ENCODE measurements at places on chromosomes 3 and 15.

DNA sequence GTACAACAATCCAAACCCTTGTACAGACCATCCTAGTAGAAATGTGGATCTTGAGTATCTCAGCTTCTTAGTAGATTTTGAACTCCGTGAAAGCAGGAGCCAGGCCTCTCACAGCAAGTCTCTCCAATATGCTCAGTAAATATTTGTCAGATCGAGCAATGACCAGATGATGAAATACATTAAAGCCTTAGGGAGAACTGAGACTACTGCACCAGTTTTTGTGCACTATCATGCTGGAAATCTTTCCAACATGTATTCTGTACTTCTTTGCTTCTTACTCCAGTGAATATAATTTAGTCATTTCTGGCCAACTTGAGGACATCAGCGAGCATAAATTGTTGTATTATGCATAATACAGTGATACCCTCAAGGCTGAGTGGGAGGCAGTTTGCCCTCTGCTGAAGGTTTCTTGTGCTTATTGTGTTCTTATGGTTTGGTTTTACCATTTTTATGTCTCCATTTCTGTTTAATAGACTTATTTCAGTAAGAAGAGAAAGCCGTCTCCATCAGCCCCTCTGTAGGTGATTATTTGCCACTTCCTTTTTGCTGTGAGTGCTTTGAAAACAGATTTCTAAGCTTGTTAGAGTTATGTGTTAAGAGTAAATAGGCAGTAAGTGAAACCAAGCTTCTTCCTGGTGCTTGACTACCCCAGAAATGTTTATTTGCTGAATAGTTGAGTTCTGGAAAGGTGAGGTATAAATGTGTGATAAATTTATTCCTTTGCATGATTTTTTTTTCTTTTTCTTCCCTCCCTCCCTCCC lies 147.1 kb downstream of the PGPEP1L start:
- no peak for DNase-seq

DNA sequence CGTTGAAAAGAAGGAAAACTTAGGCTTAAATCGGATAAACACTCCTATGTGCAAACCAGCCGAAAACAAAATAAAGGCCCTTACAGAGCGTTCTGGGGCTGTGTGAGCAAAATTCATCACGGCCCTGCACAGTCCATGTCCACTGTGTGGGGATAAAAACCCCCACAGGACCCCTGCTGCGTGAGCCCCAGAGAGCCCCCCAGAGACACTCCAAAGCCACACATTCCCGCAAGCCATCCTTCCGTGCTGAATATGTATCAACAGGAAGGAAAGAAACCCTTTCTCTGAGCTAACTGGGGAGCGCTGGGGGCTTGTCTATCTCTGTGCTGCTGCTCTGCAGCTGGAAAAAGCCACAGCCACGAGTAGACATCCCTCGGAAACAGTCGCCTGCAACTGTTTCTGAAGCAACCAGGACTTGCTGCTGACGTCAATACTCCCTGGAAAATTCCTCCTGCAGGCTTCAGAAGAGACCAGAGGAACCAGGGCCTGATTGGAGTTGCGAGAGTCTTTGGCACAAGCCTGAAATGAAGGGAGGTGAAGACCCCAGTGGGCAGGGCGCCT lies 72.7 kb downstream of the NUP210 start:
- DNase-seq = no peak

- peak; percentile 39 for DNase-seq
Measured at GRCh38 chr3:22319446-22319845, 568.4 kb upstream of the ZNF385D start.

GRCh38 chr3:57948781-57949242 lies 59.4 kb upstream of the FLNB start:
- no peak for DNase-seq

- DNase-seq = no peak
Measured at GRCh38 chr3:126852511-126852910, 130.4 kb upstream of the PLXNA1 start.

GRCh38 chr15:64149424-64149823 lies 2.1 kb upstream of the SNX22 start:
- no peak for DNase-seq

GRCh38 chr3:40258555-40258954 lies 51.0 kb upstream of the EIF1B start:
- DNase-seq = peak; percentile 56

- DNase-seq = no peak
Measured at GRCh38 chr3:123282461-123282860, 80.7 kb downstream of the SEC22A start.

GRCh38 chr3:45979378-45979777 lies 16.2 kb downstream of the FYCO1 start:
- no peak for DNase-seq

GRCh38 chr3:195133462-195133861 lies 137.5 kb downstream of the XXYLT1 start:
- DNase-seq = no peak

GRCh38 chr3:38842266-38842965 lies 26.4 kb upstream of the SCN10A start:
- DNase-seq = no peak

GRCh38 chr15:47843124-47843663 lies 125.9 kb downstream of the SEMA6D start:
- no peak for DNase-seq

GRCh38 chr15:89647191-89647851 lies 7.9 kb downstream of the KIF7 start:
- DNase-seq = no peak

DNA sequence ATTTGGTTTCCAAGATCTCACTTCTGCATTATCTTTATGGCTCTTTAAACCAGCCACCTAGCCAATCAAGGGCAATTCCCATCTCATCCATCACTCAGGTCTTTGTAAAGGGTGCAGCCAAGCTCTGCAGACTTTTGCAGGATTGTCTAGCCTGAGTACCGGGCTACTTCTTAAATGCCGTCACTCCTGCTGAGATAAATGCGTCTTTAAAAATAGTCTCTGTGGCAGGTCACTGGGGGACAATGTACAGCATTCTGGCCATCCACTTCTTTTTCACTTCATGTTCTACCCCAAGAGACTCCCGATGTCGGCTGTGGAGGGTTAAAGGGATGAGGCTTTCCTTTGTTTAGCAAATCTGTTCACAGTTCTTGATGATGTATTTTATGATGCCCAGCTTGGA lies 194.7 kb downstream of the SV2B start:
- no peak for DNase-seq

DNA sequence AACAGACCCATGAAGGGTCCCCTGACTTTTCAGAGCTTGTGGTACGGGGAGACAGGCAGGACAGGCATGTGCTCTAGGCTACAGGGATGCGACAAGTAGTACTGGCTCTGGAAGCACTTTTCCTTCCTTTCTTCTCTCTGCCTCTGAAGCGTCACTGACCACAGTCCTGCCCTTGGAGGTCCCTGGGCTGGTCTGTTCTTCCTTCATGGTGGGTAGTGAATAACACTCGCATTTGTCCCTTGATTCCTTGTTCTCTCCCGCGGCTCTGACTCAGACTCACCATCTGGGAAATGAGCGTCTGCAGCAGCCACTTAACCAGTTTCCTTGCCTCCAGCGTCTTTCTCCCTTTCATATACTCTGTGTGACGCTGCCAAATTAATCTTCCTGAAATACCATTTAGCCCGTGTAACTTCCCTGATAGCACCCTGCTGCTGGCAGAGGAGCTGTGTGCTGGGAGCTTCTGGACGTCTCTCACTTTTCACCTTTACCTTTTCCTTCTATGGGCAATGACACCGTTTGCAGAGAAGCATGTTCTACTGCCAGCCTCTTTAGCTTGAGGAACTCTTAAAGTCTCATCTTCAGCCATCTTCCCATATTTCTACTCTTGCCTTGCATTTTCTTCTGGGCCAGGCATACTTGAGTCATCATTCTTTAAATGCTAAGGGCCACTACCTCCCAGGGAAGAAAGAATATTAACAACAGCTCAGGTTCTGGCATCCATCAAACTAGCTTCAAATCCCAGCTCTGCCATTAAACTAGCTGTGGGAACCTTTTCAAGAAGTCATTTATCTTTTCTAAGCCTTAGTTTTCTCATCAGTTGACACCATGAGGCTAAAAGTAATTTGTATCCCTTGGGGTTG lies 33.6 kb downstream of the TMEM45A start:
- no peak for DNase-seq

- no peak for DNase-seq
Measured at GRCh38 chr3:59247402-59247841, 197.6 kb upstream of the CFAP20DC start.

GRCh38 chr3:59515966-59516365 lies 466.1 kb upstream of the CFAP20DC start:
- no peak for DNase-seq

- no peak for DNase-seq
Measured at GRCh38 chr3:13708301-13708700, 159.4 kb downstream of the FBLN2 start.

DNA sequence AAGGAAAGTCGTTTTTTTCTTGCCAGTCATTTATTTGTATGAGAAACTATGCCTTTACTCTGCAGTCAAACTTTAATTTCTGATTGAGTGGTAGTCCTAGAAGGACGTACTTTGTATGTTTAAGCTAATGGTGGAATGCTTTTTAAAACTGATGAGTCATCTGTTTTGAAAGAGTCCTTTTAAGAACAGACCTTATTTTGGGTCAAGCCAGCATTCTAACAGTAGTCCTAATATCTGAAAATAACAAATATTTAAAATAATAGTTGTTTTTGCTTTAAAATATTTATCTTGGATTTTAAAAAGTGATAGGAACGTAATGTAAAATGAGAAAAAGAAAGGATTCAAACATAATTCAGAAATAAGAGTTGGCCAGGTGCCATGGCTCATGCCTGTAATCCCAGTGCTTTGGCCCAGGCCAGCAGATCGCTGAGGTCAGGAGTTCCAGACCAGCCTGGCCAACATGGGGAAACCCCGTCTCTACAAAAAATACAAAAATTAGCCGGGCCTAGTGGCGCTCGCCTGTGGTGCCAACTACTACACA lies 1.3 kb upstream of the LRRC58 start:
- DNase-seq = peak; percentile 48

DNA sequence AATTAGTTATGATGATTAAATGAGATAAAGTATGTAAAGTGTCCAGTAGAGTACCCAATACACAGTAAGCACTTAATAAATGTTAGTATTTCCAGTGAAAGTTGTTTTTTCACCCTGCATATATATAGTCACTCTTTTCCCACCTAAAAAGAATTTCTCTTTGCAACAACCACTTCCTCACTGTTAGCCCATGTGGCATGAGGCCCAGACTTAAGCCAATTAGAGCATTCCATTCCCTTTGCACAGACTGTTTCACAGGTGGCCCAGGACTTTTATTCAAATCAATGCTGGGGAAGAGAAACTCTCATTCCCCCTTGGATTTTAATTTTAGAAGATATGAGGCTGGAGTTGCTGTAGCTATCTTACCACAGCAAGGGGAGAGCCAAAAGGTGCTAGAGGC lies 3.7 kb downstream of the IFT80 start:
- peak; percentile 64 for DNase-seq

GRCh38 chr15:96112018-96112417 lies 218.5 kb upstream of the NR2F2 start:
- DNase-seq = no peak

DNA sequence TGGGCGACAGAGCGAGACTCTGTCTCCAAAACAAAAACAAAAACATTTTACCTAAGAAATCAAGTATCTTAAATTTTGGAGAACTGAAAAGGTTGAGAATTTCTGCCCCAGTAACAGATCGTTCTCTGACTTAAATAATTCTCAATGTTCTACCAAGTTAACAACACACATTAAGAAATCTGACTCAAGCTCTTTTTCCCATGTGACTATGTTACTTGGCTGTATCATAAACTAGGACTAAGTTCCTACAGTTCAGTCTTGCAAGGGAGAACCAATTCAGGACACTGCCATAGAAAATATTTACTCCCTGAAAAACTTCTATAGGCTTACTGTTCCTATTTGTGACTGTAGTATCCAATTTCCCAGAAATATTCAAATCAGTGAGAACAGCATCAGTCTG lies 20.9 kb upstream of the USF3 start:
- DNase-seq = no peak

- no peak for DNase-seq
Measured at GRCh38 chr3:186052096-186052840, 56.6 kb downstream of the ETV5 start.

GRCh38 chr3:185659942-185660921 lies 74.1 kb downstream of the SENP2 start:
- peak; percentile 34 for DNase-seq

GRCh38 chr3:42277676-42278075 lies 11.7 kb upstream of the CCK start:
- no peak for DNase-seq

DNA sequence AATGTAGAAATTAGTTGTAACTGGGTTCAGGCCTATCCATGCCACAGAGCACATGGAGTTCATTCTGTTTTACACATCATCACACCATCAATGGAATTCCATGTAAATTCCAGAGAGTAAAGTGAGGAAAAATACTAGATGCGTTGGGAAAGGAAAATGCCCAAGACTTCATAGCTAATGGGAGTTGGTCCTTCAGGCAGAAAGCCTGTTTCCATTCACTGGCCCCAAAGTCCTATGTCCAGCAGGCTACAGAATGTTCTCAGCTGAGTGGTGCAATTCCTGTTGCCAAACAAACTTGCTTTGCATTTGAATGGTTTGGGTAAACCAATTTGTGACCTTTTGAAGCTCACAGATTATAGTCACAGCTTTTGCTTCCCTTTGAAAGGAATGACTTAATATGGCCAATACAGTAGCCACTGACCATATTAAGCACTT lies 164.6 kb upstream of the PFN2 start:
- no peak for DNase-seq

DNA sequence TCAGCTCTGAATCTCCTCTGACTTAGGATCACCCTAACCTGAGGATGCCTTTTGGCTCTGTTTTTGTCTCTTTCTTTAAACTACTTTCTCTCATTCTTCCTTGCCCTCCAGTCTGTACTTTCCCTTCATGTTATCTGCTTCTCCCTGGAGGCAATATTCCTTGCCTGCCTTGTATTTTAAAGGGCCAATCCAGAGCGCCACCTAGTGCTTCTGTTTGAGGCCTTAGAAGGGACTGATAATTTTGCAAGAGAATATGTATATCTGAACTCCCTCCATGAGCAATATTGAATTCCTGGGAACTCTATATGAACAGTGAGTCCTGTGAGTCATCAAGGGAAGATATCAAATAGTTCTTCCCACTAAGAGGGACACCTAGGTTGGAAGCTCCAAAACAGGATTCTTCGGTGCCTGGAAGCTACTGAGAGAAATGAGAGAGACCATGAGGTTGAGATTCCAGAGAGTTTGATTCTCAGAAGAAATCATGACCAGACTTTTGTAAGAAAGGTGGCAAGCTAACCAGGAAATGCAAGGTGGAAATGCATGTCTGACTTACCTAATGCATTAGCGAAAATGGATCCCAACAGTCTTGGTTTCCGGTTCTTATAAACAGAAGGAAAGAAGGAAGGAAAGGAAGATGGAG lies 203.8 kb upstream of the CD96 start:
- DNase-seq = peak; percentile 67

- DNase-seq = no peak
Measured at GRCh38 chr3:143158014-143158988, 38.7 kb downstream of the CHST2 start.
